ENCODE measurements at places on chromosomes 12 and 14.
A peak's percentile ranks its signal among the peaks of the same experiment; 100 is the strongest.

- DNase-seq = no peak
These were observed 1.9 kb downstream of the ARHGDIB start for GRCh38 chr12:14959463-14959862.

DNA sequence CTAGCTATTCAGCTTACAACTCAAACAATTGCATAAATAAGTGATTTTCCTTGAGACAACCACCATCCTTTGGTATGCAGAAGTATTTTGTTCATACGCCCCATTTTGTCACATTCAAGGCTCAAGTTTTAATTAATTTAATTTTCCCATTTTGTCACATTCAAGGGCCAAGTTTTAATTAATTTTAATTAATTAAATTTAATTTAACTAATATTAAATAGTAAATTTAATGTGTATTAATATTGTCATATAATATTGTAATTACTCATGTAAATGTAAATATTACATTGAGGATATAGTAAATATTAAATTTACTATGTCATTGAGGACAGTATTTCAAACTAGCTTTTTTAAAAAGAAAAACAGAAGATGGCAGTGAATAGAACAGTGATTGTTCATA lies 216.8 kb upstream of the GARIN2 start:
- no peak for DNase-seq

DNA sequence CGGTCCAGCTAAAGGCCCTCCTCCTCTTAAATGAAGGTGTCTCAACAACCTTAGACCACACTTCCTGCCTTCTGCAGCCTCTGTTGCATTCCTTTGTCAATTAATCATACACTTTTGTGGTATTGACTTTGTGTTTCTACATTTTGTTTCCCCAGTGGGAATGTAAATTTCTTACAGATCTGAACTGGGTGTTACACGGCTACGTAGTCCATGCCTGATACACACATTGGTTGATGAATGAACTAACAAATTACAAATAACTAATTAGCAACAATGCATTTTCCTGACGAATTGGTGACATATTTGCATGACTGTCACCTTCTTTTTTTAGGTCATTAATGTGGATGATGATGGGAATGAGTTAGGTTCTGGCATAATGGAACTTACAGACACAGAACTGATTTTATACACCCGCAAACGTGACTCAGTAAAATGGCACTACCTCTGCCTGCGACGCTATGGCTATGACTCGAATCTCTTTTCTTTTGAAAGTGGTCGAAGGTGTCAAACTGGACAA lies 15.2 kb upstream of the CCT2 start:
- DNase-seq = peak; percentile 13

DNA sequence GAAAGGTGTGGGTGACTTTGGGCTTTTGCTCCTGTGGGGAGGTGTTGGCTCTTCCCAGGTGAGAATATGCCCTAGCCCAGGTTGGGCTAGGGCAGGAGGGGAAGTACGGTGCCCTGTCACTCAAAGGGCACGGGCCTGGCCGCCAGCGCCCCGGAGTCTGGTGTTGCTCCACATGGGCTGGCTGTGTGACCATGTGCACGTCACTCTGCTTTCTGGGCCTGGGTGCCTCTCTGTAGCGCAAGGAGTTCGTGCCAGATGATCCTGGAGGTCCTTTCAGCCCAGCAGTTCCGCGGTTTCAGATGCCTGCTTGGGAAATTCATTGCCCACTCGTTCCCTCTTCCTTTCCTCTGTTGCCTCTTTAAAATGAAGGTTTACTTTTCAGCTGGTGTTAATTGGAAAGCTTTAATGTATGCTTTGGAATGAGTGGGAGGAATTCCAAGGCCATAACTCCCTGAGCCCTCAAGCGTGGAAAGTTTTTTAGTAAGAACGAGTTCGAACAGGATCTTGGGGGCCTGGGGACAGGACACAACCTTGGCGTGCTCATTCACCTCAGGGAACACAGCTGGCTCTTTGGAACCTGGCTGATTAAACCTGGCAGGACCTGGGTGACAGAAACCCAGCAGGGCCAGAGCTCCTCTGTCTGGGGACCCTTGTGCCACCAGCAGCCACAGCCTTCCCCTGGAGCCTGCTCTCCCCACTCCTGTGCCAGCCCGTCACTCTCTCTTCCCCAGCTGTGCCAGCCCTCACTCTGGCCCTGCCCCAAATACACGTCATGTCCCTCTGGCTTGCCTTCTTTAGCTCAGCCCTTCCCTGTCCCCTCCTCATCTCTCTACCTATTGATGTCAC lies 42.8 kb downstream of the TSPAN9 start:
- peak; percentile 45 for DNase-seq

DNA sequence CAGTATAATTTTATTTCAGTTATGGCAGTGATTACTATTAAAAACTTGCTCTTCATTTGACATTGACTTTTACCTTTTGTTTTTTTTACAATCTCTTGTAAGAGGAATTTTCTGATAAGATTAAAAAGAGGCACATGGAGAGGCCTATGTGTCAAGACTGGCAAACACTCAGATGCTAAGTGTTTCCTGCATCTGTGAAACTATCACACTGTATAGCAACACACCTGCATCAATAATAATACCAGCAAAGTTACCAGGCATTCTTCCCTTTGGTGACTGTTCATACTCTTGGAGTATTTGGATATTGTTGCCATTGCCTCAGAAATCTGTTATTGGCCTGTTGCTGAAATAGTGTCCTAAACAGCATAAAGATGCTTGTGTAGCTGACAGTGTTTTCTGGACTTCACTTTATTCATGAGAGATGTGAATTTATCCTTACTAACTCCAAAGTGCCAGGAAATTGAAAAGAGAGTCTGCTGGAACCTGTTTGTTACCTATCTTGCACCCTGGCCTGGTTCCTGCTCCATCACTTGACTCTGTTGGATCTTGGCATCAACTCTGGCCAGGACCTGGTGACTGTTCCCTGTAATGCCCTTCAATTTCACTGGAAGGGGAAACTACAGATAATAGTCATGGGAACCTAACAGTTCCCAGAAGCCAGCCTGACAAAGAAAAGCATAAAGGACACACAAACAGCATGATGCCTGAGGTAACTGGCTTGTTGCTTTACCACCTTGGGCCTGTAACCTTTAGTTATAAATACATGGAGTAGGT lies 19.8 kb downstream of the SLC16A7 start:
- DNase-seq = no peak

- no peak for DNase-seq
These were observed 218.5 kb downstream of the NUAK1 start for GRCh38 chr12:105920161-105920684.

- DNase-seq = no peak
These were observed 648 bp downstream of the ERP27 start for GRCh38 chr12:14937689-14938088.

DNA sequence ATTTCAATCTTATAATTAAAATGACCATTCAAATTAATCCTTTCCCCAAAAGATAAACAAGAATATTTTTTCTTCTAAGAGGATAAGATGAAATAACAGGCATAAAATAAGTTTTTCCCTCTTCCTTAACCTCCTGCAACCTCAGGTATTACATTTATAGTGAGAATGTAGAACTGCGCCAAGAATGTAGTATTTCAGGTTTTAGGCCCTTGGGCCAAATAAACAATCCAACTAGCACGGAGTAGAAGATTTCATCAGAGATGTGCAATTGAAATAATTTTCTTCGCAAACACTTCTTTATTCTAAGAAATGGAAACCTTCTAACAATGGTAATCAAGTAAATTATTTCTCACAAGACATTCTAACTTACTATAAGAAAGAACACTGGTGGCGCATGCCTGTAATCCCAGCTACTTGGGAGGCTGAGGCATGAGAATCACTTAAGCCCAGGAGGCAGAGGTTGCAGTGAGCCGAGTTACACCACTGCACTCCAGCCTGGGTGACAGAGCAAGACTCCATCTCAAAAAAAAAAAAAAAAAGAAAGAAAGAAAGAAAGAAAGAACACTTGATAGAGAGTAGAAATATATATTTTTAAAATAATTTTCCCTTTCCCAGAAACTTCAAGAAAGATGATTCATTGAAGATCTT lies 100.8 kb downstream of the TAOK3 start:
- DNase-seq = no peak

- no peak for DNase-seq
These were observed 251.7 kb downstream of the PDZRN4 start for GRCh38 chr12:41439801-41440200.

DNA sequence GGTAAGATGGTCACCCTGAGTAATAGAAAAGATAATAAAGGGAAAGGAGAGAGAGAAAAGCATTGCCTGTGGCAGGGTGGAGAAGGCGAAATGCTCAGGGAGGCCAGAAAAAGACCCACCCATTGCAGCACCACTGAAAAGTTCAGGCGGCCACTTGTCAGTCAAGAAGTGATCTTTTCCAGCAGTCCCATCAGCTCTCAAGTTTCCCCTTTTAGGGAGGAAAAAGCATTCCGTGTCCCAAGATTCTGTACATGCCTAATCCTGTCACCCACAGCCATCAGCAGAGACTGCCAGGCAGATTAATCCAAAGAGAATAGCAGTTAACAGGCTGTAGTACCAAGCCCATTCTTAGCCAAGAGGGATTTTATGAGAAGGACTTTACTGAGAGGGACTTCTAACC lies 11.9 kb downstream of the SLC38A1 start:
- no peak for DNase-seq

DNA sequence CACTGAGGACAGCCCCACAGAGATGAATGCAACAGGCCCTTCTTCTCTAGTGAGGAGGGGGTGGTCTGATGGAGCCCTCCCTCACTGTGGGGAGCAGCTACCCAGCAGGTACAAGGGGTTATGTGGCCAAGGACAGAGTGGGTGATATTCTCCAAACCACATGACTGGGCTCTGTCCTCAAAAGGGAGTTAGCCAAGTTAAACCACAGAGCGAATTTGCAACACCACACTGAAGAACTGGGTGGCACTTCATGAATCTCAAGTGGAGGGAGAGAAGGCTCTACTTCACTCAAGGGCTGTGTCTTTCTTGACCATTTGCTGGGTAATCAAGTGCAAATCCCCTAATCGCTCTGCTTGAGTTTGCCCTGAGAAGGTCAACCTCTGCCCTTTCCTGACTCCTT lies 12.5 kb downstream of the GPR68 start:
- DNase-seq = no peak

GRCh38 chr12:89756194-89756584 lies 47.6 kb upstream of the ATP2B1 start:
- DNase-seq = no peak

GRCh38 chr12:53044896-53045695 lies 4.8 kb upstream of the TNS2 start:
- DNase-seq = peak; percentile 3

DNA sequence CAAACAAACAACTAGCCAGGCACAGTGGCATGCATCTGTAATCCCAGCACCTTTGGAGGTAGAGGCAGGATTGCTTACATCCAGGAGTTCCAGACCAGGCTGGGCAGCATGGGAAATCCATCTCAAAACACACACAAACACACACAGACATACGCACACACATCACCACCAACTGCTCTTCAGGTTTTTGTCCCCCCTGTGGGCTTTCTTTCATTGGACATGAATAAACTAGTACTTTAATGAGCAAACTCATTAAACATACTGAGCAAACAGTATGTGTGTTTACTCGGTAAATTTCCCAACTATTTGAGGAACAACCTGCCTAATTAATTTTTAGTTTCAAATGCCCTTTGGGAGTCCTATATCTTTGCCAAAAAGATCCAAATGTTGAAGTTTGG lies 10.1 kb upstream of the RASSF3 start:
- DNase-seq = no peak

DNA sequence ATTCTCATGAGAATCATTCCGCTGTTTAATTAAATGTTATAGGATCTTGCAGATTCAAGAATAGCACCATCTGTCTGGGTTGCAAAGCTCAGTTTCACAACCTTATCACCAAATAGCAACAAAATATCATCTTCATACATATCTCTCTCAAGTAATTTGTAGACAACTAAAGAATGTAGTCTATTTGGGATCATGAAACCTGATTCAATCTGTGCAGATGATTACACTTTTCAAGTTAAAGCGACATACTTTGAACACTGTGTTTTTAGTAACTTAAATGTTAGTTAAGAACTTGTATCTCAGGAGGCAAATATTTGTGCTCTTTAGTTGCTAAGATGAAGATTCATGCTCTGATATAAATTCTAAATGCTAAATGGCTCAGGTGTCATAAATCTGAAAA lies 14.8 kb downstream of the MED13L start:
- no peak for DNase-seq

GRCh38 chr12:47376927-47377326 lies 297.2 kb upstream of the AMIGO2 start:
- no peak for DNase-seq

DNA sequence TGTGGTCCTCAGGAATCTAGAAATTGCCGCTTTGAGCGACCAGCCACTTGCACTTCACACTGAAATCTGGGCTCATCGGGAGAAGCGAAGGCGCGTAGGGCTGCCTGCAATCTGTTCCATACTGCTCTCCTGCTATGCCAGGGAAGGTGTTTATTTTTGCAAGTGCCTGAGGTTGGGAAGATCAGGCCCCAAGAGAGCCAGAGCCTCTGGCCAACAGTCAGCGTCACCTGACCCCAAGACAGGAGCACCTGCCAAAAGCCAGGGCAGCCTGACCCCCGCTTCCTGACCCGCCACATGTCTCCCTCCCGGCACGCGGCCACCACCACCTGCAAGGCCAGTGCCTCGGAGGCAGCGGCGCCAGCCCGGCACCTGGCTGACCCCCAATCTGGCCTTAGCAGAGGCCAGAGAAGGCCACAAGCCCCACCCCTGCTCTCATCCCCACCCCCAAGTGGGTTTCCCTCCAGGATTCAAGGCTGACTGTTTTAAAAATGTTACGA lies 94.4 kb downstream of the CHGA start:
- DNase-seq = no peak

DNA sequence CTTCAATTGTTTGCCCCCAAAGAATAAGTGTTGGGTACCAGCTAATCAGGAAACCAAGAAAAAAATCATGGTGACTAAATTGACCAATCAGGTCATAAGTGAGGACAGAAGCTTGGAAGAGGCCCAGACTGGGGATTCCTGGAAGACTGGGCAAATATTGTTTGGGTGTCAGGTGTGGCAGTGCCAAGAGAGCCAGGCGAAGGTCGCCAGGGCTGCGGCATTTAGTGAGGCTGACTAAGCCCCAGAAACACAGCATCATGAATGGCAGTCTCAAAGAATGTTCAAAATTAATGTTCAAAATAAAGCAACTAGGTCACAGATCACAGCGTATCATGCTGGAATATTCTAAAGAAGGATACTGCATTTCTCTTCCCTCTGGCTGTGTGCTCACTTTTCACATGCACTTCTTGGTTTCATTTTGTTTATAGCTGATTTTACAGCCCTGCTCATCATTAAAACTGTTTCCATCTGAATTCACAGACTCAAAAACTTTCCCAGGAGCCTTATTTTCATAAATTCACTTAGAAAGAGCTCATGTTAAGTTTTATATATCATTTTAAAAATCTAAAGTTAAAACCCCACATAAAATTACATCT lies 85.3 kb upstream of the OVCH1 start:
- DNase-seq = no peak
